Stimulated activated CD4-positive, alpha-beta T cell treated with anti-CD3 and anti-CD28 coated beads, TNF-alpha, amount 100 ng/mL, for 1 hour (primary cell): ENCODE measurements at places on chromosomes 11 and 22.

DNA sequence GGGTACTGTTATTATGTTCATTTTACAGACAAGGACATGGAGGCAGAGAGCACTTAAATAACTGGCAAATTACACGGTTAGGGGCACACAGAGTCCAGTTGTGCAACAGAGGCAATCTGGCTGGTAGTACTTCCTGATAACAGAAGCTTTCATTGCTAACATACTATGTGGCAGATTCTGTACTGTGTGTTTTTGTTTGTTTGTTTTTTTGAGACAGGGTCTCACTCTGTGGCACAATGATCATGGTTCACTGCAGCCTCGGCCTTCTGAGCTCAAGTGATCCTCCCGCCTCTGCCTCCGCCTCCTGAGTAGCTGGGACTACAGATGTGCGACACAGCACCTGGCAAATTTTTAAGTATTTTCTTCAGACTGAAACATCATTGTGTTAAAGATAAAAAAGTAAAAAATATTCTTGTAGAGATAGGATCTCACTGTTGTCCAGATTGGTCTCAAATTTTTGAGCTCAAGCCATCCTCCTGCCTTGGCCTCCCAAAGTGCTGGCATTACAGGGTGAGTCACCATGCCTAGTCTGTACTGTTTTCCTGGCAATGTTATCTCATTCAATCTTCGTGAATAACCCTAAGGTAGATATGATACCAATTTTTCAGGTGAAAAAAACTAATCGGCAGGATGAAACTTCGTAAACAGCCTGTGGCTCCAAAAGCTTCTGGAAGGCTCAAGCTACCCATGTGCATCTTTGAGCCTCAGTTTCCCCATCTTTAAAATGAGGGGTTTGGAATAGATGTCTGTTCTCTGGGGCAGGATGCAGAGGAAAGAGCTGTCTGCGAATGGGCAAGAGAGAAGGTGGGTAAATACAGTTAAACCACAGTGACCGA, 921 bp upstream of the NUCB2 start:
- no peak for DNase-seq

DNA sequence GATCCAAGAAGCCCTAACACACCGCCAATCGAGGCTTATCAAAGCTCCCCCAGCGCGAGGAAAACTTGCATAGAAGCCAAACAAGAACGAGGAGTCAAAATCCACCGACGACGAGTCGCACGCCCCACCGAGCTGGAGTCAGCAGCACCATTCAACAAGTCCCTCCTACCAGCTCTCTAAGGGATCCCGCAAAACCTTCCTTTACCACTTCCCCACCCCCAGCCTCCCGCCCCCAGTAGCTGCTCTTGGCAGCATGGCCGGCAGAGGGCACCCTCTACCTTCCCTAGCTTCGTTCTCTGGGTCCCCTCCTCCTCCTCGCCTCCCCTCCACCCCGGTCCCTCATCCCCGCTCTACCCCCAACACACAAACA, 1.4 kb downstream of the BDNF start:
- no peak for DNase-seq

DNA sequence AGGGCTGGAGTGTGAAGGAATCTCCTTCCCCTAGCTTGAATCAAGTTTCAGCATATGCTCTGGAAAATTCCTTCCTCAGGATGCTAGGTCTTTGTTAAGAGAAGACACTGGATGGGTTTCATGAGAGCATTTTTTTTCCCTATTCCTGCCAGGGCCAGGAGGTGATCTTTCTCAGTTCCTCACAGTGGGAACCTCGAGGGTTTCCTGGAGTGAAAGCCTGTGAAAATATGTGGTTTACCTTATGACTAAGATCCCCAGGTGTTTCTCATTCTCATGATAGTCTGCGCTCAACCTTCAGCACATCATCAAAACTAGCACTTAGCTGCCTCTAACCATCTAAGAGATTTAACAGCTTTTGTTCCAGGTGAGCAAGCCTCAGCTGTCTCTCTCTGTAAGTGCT, 985.3 kb upstream of the FAT3 start:
- DNase-seq, result no peak

DNA sequence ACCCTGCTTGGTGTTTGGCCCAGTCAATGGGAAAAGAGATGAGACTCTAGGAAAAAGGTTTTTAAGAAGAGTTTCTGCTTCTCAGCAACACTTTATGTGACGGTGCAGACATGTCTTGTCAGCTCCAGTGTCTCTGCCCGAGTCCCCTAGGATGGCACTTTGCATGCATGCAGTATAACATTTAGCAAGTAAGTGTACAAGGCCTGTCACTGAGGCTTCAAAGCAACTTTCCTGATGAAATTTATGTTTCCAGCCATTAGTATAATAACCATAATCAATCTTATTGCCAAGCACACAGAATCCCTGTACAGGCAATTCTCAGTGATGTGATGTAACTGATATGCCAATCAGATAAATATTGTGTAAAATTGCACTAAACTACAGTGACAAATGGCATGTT, 248.1 kb upstream of the PLET1 start:
- no peak for DNase-seq

- DNase-seq, result no peak
Observed at GRCh38 chr22:22878211-22878570, 9.4 kb upstream of the IGLL5 start.
